ENCODE measurements at places on chromosomes 4 and X.

DNA sequence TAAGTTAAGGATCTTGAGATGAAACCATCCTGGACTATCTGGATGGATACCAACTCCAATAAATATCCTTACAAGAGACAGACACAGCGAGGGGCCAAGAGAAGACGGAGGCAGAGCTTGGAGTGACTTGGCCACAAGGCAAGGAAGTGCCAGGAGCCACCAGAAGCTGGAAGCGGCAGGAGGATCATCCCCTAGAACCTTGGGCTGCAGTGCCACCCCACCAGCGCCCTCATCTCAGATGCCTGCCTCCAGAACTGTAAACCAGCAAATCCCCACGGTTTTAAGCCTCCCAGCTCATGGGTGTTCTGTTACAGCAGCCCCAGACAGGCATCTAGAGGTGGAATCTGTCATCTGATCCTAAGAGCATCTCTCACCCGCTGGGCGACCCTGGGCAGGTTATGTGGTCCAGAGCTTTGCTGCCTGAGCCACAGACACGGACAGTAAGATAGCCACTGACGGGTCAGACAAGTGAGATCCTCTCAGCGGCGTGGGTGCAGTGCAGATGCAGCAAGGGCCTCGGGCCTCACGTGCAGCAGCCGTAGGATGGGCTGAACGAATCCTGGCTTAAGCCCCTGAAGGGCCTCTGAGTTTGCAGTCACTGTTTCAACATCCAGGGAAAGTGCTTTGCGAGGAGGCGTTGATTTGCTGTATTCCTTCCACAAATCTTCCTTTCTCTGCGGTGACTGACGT is 25.1 kb upstream of the MXD4 start:
- no peak for DNase-seq

DNA sequence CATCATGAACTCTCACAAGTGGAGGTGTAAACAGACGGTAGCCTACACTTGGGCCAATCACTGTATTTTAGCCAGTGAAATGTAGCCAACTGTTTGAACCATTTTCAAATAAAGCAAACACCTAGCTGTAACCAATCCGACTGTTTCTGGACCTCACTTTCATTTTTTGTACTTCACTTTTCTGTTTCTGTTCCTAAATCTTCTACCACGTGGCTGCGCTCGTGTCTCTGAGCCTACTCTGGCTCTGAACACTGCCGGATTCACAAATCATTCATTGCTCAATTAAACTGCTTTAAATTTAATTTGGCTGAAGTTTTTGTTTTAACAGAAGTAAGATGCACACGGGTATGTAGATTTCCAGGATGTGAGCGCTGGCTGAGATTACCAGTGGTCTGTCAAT is 319.1 kb downstream of the RAPGEF2 start:
- no peak for DNase-seq

GRCh38 chr4:77074981-77075855 is 571 bp downstream of the CCNI start:
- DNase-seq = peak; percentile 64

DNA sequence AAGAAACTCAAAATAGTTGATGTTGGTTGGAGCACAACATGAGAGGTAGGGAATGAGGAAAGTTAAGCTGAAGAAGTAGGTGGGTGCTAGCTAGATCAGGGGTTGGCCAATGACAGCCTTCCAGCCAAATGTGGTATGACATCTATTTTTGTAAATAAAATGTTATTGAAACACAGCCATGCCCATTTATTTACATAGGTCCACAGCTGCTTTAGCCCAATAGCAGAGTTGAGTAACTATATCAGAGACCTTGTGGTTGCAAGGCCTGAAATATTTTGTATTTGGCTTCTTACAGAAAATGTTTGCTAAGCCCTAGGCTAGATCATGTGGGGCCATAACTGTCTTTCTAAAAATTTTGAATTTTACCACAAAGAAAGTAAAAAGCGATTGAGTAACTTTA is 234.9 kb upstream of the CTSO start:
- DNase-seq = no peak
